ENCODE measurements at places on chromosomes 5 and 9.
A peak's percentile ranks its signal among the peaks of the same experiment; 100 is the strongest.

- DNase-seq, result no peak
These were observed 2053.1 kb downstream of the EFNA5 start for GRCh38 chr5:105617436-105618215.

DNA sequence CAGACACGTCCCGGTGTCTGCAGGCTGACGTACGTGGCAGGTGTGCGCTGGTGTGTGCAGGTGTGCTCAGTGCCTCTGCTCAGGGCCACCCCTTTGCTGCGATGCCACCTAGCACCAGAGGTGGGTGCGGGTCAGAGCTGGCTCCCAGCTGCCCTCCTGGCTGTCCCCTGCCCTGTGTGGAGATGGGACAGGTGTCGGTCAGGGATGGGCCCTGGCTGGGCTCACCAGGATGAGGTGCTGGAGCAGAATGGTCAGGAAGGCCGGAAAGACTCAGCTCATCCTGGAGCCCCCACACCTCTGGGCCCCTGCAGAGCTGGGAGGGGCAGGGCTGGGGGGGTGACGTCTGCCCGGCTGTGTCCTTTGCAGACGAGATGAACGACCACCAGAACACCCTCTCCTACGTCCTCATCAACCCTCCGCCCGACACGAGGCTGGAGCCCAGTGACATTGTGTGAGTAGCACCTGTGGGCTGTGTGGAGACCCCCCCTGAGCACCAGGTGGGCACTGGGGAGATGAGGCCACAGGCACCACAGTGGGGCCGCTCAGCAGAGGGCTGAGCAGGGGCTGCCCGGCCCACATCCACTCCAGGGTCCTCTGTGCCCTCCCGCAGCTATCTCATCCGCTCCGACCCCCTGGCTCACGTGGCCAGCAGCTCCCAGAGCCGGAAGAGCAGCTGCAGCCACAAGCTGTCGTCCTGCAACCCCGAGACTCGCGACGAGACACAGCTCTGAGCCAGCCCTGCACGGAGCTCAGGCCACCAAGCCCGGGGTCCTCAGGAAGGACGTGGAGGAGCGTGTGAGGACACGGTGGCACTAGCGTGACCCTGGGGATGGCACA, 89.7 kb downstream of the KCNT1 start:
- DNase-seq, result no peak

DNA sequence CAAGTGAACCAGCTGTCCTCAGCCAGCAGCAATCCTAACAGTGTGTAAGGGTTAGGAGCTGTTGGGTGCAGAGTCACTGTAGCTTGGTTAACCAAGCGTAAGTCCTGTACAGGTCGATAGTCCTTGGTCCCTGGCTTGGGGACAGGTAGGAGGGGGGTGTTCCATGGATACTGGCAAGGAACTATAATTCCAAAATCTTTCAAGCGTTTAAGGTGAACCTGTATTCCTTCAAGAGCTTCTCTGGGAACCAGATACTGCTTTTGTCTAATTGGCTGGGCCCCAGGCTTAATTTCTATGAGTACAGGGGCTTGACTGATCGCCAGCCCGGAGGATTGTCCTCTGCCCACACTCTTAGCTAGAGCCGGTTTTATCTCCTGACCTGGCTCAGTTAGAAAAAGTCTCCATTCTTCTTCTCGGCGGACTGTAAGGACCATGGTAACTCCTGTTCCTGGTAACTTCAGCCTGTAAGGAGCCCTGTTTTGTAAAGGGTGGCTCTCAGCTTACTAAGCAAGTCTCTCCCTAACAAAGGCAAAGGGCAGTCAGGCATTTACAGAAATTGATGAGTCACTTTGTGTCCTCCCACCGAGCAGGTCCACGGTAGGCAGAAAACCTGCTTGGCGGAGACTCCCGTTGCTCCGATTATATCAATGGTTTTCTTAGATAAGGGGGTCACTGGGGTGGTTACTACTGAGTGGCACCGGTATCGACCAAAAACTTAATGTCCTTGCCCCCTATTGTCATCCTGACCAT, 6.0 kb upstream of the ZNF354C start:
- DNase-seq, result no peak

GRCh38 chr5:40842351-40842750, 1.2 kb downstream of the CARD6 start:
- no peak for DNase-seq

GRCh38 chr5:2522372-2522771, 229.1 kb downstream of the IRX2 start:
- no peak for DNase-seq

DNA sequence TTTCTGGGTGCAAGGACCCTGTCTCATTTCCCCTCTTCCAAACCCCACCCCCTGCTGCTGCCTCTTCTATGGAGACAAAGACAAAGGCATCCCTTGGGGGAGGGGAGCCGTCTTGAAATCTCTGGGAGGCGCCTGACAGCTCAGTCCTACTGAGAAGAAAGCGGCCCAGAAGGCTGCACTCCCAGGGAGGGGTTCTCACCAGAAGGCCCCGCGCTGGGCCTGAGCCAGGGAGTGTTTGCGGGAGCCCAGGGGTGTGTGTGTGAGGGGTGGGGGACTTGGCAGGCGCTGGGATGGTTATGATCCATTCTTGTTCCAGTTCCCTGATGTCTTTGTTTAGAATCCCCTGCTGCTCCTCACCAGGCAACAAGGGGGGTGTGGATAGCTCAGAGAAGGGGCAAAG, 45.7 kb upstream of the ALDH1B1 start:
- DNase-seq, result no peak

DNA sequence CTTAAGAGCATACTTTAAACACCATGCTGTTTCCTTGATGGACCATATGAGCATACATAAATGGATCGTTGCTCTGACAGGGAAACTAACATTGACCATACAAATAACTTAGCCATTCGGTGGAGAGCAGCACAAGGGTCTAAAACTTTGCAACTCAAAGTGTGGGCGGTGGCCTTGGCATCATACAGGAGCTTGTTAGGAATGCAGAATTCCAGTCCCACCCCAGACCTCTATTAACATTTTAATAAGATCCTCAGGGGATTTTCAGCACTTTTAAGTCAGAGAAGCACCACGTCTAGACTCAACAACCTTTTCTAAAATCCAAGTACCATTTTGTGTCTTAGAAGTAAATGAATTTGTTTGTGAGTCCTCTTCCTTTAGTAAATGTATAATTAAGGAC, 260.9 kb downstream of the EBF1 start:
- DNase-seq, result no peak

DNA sequence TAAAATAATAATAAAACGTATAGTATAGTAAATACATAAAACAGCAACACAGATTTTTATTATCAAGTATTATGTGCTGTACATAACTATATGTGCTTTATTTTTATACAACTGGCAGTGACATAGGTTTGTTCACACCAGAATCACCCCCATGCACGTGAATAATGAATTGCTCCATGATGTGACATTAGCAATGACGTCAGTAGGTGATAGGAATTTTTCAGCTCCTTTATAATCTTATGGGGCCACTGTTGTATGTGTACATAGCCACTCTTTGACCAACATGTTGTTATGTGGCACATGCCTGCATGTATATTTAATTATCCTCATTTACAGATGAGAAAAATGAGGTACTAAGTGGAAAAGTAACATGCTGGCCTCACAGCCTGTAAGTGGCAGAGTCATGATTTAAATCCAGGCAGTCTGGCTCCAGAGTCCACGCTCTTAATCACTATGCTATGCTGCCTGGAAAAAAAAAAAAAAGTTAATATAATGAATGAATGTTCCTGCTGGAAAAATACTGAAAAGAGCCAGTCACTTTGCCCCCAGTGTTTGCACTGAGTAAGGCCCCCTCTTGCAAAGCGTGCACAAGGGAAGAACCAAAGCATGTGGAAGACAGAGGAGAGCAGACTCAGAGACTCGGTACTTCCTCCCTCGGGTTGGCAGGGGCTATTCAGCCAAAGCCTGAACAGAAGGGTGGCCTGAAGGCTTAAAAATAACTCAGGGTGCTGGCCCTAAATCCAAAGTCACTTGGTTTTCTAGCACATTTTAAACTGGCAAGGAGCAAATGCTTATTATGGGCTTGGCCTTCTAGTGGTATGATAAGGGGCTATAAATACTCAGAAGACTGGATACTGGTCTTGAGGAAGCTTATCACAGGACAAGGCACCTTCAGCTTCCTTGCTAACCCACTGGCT, 206.8 kb downstream of the GLIS3 start:
- DNase-seq, result no peak

DNA sequence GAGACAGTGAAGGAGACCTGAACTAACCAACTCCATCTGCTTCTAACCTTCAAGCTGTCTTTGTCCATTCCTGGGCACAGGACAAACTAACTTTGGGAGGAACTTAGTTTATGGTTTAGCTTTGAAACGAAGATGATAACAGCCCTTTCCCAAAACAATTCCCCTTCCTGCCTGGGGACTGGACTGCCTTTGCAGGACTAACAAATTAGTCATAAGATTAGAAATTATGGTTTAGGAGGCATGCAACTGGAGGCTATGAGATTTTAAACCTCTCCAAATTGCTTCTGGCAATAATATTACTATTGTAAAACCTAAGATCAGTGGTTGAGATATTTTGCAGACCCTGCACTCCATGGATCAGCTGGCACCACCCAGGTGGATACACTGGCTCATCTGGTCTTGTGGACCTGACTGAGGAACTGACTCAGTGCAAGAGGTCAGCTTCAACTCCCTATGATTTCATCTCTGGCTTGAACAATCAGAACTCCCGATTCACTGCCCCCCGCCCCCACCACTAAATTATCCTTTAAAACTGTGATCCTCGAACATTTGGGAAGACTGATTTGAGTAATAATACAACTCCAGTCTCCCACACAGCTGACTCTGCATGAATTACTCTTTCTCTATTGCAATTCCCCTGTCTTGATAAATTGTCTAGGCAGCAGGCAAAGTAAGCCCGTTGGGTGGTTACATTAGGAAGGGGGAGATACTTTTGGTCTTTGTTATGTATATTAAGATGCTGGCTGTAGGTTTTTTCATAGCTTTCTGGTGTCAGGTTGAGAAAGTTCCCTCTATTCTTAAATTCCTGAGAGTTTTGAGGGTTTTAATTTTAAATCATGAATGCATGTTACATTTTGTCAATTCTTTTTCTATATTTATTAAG, 213.3 kb downstream of the TSSK1B start:
- DNase-seq, result peak; percentile 42

GRCh38 chr9:112124156-112124555, 50.9 kb downstream of the SUSD1 start:
- no peak for DNase-seq

DNA sequence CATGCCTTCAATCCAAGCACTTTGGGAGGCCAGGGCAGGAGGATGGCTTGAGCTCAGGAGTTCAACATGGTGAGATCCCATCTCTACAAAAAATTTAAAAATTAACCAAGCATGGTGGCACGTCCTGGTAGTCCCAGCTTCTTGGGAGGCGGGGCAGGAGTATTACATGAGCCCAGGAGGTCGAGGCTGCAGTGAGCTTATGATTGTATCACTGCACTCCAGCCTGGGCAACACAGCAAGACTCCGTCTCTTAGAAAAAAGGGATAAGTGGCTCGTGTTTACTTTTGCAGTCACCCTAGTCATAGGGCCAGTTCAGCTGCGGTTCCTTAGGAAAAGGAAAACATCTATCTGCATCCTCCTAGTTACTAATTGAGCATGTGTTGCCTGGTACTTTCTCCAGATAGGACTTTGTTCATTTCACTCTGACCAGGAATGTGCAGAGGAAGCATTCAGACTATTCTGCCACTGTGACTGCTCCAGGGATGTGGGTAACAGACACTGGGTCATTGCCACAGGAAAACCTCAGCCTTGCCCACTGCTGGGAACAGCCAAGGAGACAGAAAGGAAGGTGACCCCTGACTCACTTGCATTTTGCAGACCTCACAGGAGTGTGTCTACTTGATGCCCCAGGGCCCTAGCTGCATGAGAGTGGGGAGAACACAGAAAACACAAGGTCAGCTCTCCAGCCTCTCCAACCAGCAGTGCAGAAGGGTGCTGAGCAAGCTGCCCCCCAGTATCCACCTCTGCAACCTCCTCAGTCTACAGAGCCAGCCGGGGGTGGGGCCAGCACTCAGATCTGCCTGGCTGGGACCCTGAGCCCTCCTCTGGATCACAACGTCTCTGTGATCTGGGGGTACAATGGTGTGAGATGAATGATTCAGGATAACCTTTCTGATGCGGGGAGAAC, 33.9 kb upstream of the ALDH1B1 start:
- DNase-seq, result no peak

DNA sequence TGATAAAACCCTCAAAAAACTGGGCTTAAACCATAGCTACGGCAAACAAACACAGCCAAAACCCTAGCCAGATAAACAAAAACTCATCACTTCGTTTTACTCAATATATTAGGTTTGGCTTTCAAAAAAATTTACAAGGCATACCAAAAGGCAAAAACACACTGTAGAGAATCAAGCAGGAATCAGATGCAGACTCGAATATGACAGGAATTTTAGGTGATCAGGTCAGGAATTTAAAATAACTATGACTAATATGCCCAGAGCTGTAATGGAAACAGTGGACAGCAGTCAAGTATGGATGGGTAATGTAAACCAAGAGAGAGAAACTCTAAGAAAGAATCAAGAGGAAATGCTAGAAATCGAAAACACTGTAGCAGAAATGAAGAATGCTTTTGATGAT, 26.5 kb upstream of the DOCK2 start:
- no peak for DNase-seq

- DNase-seq, result no peak
These were observed 542.1 kb downstream of the BNC2 start for GRCh38 chr9:16328349-16328748.

- DNase-seq, result no peak
These were observed 577 bp downstream of the RNF145 start for GRCh38 chr5:159208514-159209437.

DNA sequence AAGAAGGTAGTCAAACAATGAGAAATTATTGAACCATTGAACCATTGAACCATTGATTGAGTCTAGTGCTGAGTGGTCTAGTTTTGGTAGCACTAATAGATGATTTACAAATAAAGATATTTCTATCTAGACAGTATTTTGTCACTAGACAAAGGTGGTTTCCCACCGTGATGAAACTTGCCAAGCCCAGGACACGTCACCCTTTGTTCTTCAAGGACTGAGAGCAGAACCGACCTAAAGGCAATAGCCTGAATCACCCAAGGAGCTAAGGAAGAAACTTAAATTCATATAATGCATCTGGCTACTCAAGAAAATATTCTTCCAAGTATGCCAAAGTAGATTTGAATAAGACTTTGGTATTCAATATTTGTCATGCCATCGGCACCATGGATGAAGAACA, 103.3 kb downstream of the ESM1 start:
- DNase-seq, result no peak

- DNase-seq, result no peak
These were observed 37.6 kb downstream of the STC2 start for GRCh38 chr5:173290477-173291131.

DNA sequence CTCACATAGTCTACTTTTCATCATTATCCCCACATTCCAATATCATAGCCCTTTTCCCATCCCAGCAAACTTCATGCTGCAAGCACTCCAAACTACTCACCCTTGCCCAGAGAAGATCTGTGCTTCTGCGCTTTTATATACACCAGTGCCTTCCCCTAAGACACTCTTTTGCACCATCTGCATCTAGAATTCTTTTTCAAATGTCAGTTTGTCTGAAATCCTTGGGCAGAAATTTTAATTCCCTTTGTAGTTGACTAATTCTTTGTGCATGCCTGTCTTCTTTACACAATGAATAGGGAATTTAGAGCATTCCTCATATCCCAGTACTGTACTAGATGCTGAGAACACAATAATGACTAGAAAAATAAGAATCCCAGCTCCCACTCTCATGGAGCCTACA, 298.9 kb downstream of the KCNN2 start:
- DNase-seq, result no peak

Data from H1 (cell line).